ENCODE measurements at places on chromosomes 2 and 18. TPM values are rescaled to one million over a fixed set of nuclear protein-coding genes. Genes with fewer than 3 reads are reported as not detected.

IL18RAP gene
- total RNA-seq = 2.9 TPM

TNS1 gene
- 541 TPM for total RNA-seq

PTPN4 gene
- 41.6 TPM for total RNA-seq

EGR4 gene
- not detected for total RNA-seq
